Esophagus squamous epithelium (tissue), 5 donors: ENCODE measurements at places on chromosomes 4 and X.

- no peak for DNase-seq
These were observed 97.5 kb downstream of the NPNT start for GRCh38 chr4:105992641-105993305.

DNA sequence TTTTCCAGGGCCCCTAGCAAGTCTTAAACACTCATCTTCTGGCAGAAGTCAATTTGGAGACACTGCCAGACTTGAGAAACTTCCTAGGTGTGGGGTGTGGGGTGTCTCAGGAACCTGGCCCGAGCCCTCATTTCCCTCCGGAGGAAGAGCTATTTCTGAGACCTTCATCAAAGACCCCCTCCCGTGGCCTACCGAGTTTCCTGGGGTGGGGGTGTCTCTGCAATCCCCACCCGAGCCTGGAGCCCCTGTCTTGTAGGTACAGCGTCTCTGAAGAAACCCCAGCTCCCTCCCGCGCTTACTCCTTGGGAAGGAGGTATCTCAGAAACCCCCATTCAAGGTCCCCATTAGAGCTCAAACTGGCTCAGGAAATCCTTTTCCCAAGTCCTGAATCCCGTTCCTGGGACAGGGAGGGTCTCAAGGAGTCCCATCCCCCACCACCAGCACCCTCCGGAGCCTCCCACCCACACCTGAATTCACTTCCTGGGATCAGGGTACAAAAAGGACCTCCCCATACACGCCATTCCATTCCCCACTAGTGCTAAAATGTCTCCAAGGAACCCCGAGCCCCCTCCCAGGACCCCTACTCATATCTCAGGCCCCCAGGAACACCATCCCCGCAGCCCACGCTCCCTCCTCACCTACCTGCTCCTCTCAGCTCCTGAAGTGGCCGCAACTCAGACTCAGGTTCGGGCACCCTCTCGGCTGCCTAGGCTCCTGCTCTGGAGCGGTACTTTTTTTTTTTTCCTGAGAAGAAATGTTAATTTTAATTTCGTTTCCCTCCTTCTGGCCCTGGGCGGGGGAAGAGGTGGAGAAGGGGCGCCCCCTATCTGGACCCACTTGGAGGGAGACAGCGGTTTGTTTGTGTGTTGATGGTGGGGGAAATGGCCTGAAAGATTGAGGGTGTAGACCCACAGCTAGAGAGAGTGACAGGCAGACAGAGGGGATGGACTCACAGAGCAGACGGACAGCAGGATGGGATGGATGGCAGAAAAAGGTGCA, 1.1 kb downstream of the SLC38A5 start:
- DNase-seq, result no peak

DNA sequence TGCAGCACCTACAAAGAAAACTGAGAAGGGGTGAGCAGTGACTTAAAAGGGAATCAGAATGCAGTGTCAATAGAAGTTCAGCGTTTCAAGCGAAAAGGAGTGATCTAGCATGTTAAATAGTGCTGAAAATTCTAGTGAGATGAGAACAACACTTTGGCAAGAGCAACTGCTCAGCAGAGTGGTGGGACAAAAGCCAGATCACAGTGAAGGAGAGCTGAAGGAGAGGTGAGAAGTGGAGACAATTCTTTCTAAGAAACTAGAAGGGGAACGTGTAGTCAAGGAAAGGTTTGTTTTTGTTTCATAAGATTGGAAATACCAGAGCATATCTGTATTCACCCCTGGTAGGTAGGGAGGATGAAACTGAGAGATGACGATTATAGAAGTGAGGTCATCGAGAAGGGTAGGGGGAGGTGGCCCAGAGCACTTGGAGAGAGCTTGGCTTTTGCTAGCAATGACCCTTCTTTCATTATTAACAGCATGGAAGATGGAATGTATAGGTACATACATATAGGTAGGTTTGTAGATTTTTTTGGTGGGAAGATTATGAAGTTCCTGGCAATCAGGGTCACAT, 33.7 kb downstream of the SRPX2 start:
- no peak for DNase-seq

- no peak for DNase-seq
These were observed 498 bp downstream of the RBMX start for GRCh38 chrX:136880003-136880451.

GRCh38 chr4:189177130-189177529, 763.5 kb upstream of the FRG1 start:
- DNase-seq, result no peak

- DNase-seq, result no peak
These were observed 37.9 kb upstream of the FSTL5 start for GRCh38 chr4:162201673-162202072.

- no peak for DNase-seq
These were observed 11.4 kb upstream of the SLAIN2 start for GRCh38 chr4:48329976-48330375.

DNA sequence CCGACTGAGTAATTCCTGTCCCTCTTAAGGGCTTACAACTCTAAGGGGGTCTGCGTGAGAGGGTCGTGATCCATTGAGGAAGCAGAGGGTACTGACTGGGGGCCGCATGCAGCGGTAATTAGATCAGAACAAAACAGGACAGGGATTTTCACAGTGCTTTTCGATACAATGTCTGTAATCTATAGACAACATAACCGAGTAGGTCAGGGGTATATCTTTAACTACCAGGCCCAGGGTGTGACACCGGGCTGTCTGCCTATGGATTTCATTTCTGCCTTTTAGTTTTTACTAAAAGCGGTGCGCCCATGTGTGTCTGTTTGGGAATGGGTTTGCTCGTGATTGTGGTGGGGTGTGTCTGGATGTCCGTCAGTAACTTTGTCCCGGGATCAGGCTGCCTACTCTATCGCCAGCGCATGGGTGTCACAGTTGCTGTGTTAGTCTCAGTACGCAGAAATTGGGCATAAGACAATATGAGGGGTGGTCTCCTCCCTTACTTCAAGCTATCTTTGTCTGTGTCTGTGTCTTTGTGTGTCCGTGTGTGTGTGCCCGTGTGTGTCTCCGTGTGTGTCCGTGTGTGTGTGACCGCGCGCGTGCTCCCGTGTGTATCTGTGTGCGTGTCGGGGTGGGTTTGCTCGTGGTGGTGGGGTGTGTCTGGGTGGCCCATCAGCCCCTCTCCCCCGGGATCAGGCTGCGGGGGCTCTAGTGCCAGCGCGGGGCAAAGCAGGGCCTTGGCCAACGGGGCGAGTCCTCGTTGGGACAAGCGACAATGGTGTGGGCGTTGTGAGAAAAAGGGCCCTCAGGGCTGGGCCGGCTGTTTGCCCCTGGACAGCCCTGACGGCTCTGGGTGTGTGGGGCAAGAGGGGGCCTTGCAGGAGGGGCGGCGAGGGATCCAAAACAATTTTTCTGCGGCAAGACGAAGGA, 10.4 kb downstream of the FRG2 start:
- no peak for DNase-seq

GRCh38 chr4:93775551-93775950, 53.0 kb upstream of the ATOH1 start:
- no peak for DNase-seq

DNA sequence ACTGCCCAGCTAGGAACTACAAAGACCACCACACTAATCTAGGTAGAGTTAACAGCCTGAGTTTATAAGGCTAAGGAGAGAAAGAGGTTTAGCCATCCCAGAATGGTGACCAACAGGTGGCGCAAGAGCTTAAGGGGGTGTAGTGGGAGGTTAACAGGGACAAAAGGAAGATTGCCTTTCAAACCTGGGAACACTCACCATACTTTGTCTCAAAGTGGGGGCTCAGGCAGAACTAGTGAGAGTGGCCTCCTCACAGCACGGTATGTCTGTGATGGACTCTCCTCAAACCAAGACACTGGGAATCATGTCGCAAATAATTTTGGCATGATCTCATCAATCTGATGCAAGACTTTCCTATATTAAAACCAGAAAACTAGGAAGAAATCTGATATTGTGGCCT, 23.4 kb downstream of the CCNI start:
- DNase-seq, result no peak

DNA sequence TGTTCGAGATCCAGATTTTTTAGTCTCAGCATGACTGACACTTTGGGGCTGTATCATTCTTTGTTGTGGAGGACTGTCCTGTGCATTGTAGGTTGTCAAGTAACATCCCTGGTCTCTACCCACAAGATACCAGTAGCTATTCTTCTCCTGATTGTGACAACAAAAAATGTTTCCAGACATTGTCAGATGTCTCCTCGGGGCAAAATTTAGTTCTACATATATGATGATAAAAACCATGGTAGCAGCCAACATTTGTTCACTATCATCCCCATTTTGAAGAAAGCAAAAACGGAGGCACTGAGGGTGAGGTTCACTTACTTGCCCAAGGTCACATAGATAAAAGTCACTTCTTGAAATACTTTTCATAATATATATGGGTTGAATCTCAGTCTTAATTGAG, 11.3 kb downstream of the REPS2 start:
- no peak for DNase-seq

DNA sequence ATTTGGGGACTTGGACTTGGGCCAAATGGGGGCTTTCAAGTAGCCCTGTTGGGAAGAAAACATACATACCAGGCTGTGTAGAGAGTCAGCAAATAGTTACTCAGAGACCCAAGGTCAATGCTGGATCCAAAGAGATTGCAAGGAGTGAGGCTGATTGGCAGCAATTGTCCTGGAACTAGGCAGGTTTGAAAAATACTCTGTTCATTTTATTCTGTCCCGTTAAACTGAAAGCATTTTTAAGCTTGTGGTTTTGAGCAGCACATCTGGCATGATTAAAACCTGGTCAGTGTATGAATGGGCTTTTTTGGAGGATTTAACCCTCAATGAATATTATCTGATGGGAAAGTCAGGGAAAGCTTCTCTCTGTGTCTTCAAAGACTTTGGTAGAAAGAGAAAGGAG, 294.3 kb upstream of the BOD1L1 start:
- DNase-seq, result no peak

DNA sequence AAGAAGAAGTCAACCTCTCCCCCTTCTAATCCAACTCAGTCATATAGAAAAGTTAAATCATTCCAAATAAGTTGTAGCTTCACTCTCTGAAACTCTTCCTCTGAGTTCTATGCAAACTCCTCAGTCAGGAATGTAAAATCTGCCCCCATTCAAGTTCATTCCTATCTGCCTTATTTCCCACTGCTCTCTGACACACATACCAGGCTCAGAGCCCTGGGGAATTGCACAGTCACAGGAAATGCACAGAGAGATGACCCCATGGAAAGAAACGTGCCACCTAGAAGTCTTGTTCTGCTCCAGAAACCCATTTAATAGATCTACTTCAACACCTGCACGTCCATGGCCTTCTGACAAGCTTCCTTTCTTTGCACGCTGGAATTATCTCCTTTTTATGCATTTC, 236.0 kb upstream of the VCX3A start:
- DNase-seq, result no peak

- DNase-seq, result no peak
These were observed 3.1 kb upstream of the MTMR1 start for GRCh38 chrX:150690126-150690525.

- no peak for DNase-seq
These were observed 53.8 kb downstream of the TNIP2 start for GRCh38 chr4:2702361-2702760.

DNA sequence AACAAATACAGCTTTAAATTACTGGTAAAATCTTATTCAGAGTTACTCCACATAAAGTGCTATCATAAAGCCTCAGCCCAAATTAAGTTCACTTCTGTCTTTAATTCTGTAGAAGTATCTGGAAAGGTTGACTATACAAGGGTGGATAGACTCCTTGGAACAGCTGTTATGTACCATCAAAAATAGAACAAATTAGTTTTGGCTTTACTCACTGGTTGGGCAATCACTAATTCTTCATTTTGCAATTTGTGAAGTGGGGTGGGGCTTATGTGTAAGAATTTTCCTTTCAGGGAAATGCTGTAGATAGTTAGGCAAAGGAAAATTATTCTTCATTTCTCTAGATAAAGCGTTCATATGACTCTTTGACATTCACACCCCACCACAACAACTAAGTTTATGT, 7.8 kb downstream of the DIAPH2 start:
- DNase-seq, result no peak

DNA sequence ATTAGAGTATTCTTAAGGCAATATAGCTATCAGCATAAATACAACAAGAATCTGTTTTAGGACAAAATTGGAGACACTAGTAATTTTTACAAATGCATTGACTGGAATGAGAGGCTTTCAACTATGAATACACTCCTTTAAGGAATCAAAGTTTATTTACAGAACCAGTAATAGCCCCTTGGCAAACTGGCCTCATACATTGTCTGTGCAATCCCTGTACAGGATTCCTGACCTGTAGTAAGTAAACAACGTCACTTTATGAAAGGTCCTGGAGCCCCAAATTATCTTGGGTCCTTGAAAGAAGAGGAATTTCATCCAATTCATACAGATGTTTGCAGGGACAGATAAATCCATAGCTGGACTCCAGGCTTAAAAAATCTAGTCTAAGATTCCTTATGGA, 25.4 kb upstream of the CXCL3 start:
- no peak for DNase-seq
